HT-29 (cell line): ENCODE measurements at places on chromosomes 6 and 20.

- no peak for DNase-seq
Observed at GRCh38 chr6:107817784-107818183, 6.3 kb downstream of the SCML4 start.

DNA sequence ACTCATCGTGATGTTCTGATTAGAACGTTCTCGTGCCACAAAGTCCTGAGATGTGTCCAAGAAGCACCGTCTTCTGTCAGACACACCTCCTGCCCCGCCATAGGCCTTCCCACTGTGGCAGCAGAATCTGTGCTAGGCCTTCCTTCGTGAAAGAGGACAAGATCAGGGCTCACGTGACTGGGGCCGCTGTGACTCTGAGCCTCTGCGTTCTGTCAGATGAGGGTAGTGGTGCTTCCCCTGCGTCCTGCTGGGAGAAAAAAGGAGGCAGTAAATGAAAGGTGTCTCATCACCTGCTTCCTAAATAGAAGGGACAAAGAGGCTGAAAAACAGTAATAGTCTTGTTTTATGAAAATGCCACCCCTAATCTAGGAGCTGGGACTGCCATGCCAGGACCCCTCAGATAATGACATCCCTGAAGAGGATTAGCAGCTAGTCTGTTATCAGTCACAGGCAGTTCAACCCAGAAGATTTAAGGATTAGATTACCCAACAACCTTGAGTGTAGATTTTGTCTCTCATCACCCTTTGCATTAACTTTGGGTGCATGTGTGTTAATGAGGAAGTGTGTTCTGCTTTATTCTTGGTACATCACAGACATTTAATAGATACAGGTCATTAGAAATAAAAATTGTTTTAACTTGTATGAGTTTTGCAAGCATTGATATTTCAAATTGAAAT is 4.1 kb downstream of the DNAJC5 start:
- DNase-seq, result no peak

GRCh38 chr20:15475483-15475882 is 1097.8 kb downstream of the KIF16B start:
- no peak for DNase-seq

DNA sequence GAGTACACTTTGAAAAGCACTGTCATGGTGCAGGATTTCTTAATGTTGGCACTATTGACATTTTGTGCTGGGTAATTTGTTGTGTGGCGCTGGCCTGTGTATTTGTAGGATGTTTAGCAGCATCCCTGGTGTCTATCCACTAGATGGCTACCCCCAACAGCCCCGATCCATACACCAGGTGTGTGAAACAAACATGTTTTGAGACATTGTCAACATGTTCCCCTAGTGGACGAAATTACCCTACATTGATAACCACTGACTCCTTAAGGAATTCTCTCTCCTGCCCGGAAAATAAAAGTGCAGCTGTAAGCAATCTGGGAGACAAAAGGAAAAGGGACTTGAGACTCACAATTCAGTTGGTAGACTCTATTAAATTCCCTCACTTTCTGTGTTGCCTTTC is 52.6 kb upstream of the TMEM200A start:
- peak; percentile 33 for DNase-seq

GRCh38 chr6:91654357-91654756 is 1067.5 kb upstream of the MAP3K7 start:
- DNase-seq, result no peak

DNA sequence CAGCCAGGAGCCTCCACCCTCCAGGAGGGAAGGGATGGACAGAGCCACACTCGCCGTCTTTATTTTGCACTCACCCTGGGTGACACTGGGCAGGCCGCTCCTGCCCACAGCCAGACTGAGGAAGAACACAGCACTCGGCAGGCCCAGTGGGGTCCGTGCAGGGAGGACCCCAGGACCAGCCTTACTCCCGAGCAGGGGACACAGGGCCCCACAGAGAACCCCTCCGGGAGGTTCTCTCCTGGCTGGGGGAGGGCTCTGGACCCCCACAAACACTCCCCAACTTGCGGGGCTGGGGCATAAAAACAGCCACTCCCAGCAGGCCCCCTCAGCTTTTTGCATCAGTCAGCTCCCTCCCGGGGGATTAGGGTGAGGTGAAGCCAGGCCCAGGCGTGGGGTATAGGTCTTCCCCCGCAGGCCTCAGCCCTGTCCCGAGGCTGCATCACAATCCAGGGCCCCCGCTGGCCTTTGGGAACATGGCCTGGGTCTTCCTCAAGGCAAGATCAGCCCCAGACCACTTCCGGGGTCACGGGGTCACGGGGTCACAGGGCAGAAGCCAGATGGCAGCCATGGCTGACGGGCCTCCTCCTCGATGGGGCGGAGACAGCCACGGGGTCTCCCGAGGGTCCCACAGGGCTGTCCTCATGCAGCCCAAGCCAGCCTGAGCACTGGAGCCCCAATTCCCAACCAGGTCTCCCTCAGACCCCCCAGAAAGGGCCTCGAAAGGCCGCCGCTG is 3.2 kb downstream of the TNFRSF6B start:
- no peak for DNase-seq

GRCh38 chr6:10610289-10610688 is 84.1 kb downstream of the C6orf52 start:
- no peak for DNase-seq

- DNase-seq, result no peak
Observed at GRCh38 chr6:29908710-29909109, 33.6 kb upstream of the HLA-A start.

- DNase-seq, result no peak
Observed at GRCh38 chr6:76972474-76972873, 490.8 kb downstream of the HTR1B start.

- no peak for DNase-seq
Observed at GRCh38 chr20:63166193-63167020, 49.5 kb downstream of the YTHDF1 start.

- DNase-seq, result no peak
Observed at GRCh38 chr6:101090281-101090680, 209.2 kb upstream of the ASCC3 start.

DNA sequence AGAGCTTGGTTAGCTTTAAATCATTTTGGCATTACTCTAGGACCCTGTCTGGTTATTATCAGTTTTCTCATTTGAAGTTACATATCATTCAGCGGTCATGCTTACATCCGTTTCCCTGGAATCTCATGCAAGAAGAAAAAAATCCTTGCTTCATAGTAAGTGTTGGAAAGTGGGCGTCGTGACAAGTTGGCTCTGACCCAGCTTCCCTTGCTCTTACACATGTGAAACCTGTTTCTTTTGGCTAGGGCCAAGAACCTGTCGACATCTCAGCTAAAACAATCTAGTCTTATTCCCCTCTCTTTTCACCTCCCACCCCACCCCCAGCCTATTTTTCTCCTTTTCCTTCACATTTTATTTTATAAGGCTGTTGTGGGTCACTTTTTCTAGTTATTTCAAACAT is 45.5 kb downstream of the ANKS1A start:
- DNase-seq, result no peak

DNA sequence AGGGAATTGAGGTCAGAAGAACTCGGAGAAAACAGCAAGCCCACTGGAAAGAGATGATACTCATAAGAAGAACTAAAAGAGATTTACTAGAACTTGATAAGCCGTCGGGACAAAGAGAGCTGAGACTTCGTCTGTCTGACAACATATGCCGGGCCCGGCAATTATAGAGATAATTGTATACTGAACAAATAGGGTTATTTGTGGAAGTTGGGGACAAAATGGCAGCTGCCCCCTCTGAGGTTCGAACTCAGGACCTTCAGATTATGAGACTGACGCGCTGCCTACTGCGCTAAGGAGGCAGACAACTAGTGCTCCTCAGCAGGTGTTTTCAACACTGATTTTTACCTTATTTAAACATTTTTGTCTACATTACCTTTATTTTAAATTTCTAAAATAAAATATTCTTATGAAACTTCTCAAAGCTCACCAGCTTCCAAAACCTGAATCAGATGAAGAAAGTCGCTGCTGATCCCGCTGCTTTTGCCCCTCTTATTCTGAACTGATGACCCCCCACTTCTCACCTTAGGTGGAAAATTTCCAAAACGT is 29.3 kb upstream of the TRIM27 start:
- DNase-seq, result peak; percentile 89

DNA sequence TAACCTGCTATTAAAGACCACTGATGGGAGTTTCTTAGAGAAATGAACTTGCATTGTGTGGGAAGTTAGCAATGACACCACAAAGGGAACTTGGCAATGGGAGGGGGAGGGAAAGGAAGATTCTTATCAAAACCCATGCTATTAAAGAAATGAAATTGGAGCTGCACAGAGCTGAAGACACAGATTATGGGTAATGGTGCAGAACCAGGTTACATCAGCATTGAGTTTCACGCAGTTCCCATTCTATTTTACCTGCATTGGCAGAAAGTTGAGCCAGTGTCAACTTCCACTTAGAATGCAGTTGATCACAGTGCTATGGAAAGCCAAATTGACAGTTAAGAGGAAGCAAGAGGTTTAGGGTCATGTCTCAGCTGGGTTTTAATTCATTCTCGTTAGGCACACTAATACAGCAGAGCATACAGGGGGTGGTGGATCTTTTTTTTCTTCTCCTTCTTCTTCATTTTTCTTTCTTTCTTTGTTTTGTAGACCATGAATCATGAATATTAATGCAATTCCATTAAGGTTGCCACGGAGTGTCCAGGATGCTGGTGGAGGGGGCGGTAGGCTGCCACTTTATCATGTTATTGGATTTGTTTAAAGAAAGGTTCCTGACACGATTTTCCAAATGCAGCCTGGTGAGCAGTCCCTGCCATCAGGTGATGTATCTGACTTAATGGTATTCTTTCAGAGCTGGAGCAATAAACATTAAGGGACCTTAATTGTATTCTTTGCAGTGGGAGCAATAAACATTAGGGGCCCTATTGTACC is 1092.0 kb upstream of the MAP3K7 start:
- DNase-seq, result no peak

- DNase-seq, result no peak
Observed at GRCh38 chr6:155079985-155080452, 84.9 kb downstream of the TIAM2 start.

DNA sequence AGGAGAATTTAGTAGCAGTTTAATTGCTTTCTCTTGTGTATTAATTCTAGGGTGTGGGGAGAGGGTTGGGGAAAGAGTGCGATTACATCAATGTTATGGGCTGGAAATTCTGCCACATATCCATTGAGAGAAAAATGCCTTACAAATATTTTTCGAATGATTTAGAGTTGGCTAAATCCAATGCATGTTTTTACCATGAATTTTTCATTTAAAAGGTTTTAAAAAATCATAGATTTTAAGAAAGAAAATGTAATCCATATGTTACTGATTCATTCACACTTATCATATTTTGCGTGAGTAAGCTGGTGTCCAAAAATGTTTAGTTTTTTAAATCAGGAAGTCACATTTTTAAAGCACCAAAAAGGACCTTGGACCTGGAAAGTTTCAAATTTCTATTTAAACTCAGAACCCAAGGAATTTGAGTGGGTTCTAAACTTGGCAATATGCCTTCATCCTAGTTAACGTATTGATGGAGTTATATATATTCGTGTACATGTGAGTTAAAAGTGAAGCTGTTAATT is 627.4 kb upstream of the CITED2 start:
- DNase-seq, result no peak

DNA sequence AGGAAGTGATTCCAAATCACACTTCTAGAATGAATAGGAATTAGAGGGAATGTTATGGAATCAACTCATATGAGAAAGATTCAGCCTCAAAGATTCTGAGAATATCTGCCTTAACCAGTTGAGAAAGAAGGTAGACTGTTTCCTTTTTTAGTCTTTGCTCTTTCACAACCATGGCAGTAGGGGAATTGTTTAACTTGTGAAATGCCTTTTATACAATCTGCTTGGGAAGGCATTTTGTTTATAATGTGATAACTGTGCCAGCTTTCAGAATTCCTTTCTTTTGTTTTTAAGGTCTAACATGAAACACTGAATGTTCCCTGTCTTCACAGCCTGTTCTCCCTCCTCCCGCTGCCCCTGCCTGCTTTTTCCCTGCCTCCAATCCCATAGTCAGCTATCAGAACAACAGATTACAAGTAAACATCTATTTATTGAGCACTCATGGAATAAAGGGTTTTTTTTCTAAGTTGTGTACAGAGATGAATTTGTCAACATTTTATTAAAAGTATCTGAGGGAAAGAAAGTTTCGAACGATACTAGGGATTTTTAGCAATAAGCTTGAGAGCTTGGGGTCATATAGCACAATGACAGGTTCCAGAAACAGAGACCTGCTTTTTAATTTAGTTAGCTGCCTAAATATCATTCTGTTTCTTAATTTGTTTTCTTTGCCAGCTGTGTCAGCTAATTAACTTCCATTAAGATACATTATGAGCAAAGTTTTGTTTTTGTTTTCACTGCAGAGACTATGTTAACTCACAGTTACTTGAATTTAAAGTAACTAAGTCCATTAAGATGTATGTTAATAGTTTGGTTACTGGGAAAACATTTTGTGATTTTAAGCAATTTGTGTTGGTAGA is 28.3 kb upstream of the FBXO30 start:
- DNase-seq, result no peak

- no peak for DNase-seq
Observed at GRCh38 chr6:14337152-14337551, 219.6 kb downstream of the CD83 start.

DNA sequence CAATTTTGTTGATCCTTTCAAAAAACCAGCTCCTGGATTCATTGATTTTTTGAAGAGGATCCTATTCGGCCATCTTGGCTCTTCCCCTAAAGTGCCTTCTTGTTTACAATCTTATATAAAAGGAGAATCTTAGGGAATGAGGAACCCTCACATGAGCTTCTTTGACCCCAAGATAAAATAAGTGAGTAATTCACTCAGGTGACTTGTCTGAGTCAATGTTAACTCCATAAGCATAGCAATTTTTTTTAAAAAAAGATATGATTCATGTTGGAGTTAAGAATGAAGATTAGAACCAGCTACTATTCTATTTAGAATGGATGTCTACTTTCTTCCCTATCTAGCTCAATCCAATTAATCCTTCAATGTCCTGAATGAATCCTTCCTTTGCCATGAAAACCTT is 21.0 kb downstream of the WASF1 start:
- DNase-seq, result no peak

- no peak for DNase-seq
Observed at GRCh38 chr6:4382362-4382853, 247.0 kb upstream of the ECI2 start.

DNA sequence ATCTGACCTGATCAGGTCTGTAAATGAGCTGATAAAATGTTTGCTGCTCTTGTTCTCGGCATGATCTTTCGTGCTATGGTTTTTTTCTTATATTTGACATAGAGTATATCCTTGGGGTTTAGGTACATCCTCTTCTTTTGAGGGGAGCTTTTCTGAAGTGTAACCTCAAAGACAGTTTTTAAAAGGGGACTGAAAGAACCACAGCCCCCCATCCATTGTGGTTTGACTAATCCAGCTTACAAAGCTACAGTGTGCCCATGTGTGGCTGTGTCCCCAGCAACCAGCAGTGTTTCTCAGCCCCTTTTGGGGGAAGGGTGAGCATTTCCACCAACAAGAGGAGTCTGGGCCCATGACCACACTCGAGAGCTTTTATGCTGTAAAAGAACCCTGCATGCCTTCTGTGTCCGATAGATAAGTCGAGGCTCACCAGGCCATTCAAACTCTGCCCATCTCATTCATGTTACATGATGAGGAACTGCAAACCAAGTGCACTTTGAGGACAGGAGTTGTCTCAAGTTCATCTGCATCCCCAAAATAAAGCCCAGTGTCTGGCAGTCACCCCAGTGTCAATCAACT is 266.0 kb downstream of the SLC24A3 start:
- DNase-seq, result no peak
